ENCODE measurements at places on chromosomes 11 and 22.

DNA sequence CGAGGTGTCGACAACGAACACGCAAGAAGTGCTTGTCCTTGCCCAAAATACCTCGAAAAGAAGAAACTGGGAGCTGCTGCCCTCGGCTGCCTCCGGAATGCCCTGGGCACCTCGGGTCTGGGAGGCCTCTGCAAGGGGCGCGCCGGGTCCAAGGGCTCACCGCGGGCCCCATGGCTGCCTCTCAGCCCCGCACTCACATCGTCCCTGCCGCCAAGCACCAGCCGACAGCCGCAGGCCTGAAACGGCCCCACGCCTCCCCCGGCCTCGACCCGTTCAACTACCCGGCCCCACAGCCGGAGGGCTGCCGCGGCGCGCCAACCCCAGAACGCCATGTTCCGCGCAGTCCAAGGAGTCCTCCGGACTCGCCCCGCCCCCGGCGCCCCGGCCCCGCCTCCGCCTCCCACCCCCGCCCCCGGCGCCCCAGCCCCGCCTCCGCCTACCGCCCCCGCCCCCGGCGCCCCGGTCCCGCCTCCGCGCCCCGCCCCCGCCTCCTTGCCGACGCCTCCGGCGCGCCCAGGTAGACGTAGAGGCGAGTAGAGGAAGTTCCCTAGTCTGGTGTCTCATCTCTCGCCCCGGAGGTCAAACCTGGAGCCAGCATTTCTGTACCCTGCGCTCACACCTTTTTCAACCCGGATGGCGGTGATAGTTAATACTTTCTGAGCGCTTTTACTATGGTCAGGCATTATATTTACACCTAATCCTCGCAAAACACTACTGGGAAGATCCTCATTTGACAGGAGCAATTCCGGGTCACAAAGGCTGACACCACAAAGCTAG, at the start of gene SIRT3:
Gene SIRT3 (minus strand): TSS at position 346 of the 777 bp plus-strand sequence. CDS start 14 bp downstream, at position 332.
- peak; percentile 85 for DNase-seq

- DNase-seq: no peak
Observed at GRCh38 chr11:88484873-88485621, 147.5 kb upstream of the CTSC start.

DNA sequence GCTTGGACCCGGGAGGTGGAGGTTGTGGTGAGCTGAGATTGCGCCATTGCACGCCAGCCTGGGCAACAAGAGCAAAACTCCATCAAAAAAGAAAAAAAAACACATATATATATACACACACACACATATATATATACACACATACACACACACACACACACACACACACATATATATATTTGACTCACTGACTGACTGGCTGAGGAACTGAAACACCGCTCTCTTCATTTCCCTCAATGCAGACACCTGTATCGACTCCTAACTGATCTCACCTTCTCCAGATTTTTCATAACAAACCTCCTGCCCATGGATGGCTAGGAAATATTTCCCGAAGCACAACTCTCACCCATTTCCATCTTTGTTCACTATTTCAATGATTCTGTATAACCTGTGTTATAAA, 140.7 kb upstream of the ANO3 start:
- DNase-seq: no peak

GRCh38 chr11:9053316-9054035, 37.9 kb downstream of the SCUBE2 start:
- no peak for DNase-seq

DNA sequence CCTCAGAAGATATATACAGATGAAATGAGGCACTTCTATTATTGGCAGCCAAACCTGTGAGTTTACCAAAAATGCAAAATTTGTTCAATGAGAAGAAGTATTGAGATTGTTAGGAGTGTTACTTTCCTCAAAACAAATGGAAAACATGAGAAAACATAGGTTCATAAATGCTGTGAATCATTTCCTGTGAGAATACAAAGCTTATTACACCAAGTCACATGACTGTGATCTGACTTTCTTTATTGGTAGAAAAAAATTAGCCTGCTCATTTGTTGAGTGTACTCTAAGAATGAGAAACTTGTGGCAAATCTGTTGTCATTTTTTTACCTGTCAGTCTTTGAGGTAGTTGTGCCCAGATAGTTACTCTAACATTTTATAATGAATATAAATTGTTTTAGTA, 215.1 kb downstream of the TMEM135 start:
- DNase-seq: no peak

DNA sequence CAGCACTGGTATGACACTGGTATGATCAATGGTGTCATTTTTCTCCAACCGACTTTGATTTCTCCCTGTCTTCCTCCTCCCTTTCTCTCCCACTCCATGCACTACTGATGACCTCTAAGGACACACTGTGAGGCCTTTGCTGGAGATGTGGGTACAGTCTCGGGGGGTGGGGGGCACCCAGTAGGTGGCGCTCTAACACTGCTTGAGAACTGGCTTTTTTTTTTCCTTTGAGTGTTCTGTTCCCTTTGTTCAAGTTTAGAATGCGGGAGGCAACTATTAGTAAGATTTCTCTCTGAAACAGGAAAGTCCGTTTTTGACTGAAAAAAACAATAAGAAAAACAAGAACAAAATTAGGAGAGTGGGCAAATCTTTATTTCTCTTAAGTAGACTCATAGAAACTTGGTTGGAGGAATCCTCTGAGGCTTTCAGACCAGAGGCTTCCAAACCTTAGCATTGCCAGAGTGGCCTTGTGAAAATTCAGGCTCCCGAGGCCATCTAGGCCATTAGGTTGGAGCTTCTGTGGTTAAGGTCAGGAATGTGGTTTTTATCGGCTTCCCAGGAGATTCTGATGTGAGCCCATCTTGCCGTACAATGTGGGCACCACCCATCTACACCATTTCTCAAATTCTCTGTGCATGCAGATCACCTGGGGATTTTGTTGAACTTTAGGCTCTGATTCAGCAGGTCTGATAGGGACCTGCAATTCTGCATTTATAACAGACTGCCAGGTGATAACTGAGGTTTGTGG, 43.2 kb downstream of the PANX1 start:
- no peak for DNase-seq

DNA sequence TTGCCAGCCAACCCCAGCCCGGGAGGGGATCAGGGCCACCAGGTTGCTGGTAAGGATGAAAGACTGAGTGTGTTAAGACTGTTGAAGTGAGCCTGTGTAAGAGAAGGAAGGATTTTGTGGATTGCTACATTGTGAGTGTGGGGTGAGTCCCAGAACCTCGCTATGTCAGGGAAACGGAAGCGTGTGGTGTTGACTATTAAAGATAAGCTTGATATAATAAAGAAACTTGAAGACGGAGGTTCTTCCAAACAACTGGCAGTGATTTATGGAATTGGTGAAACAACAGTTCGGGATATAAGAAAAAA, 627 bp downstream of the JRKL start:
- DNase-seq: no peak

DNA sequence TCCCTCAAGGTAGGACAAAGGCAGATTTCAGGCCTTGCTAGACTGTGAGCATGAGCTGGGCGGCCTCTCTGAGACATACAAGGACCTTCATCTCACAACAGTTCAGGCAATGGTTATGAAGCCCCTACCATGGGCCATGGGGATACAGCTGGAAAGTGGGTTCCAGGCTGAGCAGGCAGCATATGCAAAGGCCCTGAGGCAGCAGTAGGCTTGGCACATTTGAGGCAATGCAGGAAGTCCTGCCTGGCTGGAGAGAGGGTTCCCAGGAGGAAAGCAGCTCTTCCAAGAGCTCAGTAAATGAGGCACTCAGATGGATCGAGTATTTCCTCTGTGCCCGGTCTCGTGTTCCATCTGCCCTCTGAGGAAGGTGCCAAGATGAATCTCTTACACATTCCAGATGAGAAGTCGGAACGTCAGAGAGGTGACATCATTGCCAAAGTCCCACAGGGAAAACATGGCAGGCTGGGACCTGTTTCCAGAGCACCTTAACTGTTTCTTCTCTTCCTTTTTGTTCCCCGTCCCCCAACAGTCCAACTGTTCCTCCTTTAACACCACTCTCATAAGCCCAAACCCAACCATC, 388.6 kb downstream of the MN1 start:
- DNase-seq: no peak

DNA sequence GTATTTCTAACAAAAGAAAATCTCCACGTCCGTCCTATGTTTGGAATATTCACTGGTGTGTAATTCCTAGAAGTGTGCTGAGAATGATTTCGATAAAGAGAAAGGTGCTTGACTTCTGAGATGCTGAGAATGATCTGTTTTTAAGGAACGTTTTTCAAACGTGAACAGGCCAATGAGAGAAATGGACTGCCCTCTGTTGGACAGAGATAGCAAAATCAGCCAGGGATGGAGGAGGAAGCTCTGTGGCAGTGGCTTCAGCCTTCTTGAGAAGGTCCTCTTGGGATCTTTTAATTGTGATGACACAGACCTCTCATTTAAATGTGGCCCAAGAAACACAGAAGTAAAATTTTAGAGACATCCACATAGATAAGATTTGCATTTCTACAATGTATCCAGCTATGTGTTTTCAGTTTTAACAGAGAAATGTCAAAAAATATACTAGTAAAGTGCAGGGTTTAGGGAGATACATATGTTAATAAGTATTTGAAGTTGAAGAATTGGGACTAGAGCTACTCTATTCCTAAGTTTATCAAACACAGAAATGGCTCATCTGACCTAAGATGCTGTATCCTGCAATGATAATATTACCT, 84.0 kb upstream of the RCN1 start:
- DNase-seq: no peak

GRCh38 chr11:227824-228379, 8.2 kb downstream of the SIRT3 start:
- no peak for DNase-seq

DNA sequence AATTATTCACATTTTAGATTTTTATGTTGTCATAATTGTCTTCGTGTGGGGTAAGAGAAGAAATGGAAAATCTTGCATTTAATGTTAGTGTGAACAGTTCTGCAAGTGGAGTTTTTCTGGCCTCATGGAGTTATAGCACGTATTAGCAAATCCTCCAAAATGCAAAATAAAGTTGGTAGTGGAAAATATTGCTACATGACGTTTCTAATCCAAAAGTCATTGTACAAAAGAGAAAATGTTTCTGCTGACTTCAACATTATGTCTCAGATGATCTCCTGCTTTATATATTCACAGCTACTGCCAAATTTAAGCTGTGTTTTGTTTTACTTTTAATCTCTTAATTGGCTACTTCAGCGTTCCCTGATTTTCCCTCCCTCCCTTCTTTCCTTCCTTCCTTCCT, 1804.0 kb upstream of the RAG2 start:
- no peak for DNase-seq

DNA sequence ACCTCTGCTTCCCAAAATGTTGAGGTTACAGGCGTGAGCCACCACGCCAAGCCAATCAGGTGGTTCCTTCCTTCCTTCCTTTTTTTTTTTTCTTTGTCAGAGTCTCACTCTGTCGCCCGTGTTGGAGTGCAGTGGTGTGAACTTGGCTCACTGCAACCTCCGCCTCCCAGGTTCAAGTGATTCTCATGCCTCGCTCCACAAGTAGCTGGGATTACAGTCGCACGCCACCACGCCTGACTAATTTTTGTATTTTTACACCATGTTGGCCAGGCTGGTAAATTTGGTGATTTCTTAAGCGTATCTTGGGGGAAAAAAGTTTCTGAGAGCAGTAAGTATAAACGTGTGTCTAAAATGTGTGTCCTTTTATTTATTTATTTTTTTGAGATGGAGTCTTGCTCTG, 18.2 kb upstream of the SPINDOC start:
- no peak for DNase-seq
